Activated B cell treated with CpG ODN at 0.5 μM for 24 hours (primary cell): ENCODE measurements at places on chromosomes 3 and 15. TPM values are rescaled to one million over a fixed set of nuclear protein-coding genes. Genes with fewer than 3 reads are reported as not detected.

DNA sequence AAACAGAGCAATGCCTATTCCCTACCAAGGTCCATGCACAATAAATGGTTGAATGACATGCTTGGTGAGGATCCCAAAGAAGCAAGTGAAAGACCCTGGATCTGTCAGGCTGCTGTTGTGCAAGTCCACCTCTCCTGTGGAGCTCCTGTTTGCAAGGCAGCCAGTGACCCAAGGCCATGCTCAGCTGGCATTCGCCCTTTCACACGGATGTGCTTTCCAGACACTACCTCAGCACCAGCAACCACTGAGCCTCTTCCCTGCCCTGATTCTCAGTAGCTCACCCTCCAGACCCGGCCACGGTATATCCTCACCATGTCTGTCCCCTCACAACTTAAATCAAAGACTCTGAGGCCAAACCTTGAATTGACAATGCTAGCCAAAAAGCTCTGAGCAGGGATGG lies 23.3 kb downstream of the WWTR1 start:
- no peak for DNase-seq

DNA sequence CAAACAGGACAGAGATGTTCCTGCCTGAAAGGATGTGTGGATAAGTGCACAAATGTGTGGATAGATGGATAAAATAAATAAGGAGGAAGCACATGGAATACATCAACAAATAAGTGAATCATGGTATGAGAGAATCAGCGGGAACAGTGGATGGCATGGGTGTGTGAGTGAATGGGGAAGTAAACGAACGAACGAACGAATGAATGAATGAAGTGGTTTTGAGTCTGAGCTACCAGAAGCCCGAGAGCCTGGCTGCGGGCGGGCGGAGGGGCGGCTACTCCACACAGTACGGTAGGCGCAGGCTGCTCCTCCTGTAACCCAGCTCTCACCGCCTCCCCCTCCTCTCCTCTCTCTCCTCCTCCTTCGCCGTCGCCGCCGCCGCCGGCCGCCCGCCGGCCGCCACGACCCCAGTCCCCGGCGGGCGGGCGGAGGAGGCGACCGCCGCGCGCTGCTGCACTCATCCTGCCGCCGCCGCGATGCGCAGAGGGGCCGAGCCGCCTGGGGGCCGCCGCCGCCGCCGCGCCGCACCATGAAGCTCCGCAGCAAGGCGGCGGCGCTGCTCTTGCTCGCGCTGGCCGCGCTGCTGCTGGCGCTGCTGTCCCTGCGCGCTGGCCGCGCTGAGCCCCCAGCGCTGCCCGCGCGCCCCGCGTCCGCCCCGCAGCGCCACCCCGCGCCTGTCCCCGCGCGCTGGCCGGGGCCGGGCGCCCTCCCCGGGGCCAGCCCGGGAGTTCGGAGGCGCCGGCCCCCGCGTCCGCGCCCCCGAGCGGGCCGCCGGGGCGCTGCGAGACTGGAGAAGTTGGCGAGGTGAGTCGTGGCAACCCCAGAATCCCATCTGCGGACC lies at the start of gene GXYLT2:
GXYLT2 (plus strand) TSS at position 342 of the 841 bp plus-strand sequence; CDS start at position 530, 188 bp downstream.
- DNase-seq, result no peak

GRCh38 chr3:161371441-161372320 lies at the start of gene SPTSSB:
Gene SPTSSB (minus strand): TSS chr3:161371517. CDS start chr3:161346323, 25,194 bp downstream.
- no peak for DNase-seq

Gene SCN11A
- total RNA-seq, result 0.16 and 0.20 TPM in 2 replicates

GRCh38 chr3:88033079-88033478 lies 25.7 kb downstream of the CGGBP1 start:
- no peak for DNase-seq

Gene RBPMS2
- 0.91 and 0.93 TPM in 2 replicates for total RNA-seq

DNA sequence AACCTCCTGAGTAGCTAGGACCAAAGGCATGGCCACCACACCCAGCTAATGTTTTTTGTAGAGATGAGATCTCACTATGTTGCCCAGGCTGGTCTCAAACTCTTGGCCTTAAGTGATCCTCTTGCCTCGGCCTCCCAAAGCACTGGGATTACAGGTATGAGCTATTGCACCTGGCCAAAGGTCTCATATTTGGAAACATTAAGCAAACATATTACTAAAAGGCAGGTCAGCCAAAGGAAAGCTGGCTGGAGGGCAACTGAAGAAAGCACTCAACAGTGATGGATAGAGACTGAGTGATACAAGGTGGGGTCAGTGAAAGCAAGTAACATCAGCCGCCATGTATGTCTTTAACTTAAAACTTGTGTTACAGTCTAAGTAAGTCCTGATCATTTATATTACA lies 57.5 kb downstream of the TBC1D2B start:
- DNase-seq, result no peak

- DNase-seq, result no peak
Measured at GRCh38 chr3:13494463-13495350, 14.6 kb downstream of the HDAC11 start.

GRCh38 chr15:89751748-89752147 lies 699 bp upstream of the MESP1 start:
- DNase-seq, result no peak

Gene DPPA2
- not detected in 2 replicates for total RNA-seq

Gene CEMIP
- 0.51 TPM in 1 of 2 replicates, not detected in the other for total RNA-seq

Gene CLDN18
- total RNA-seq, result not detected in 2 replicates

GRCh38 chr3:13261892-13262291 lies 158.2 kb downstream of the NUP210 start:
- no peak for DNase-seq

GRCh38 chr3:58452176-58452575 lies 18.5 kb upstream of the PDHB start:
- no peak for DNase-seq

Gene SLC28A1
- not detected in 2 replicates for total RNA-seq

GRCh38 chr15:63212050-63213004 lies 22.9 kb downstream of the RAB8B start:
- DNase-seq, result no peak

- no peak for DNase-seq
Measured at GRCh38 chr3:53084310-53085001, 38.6 kb upstream of the SFMBT1 start.

Gene ADAMTS7
- total RNA-seq, result 12.0 and 14.1 TPM in 2 replicates

Gene GPR171
- 0.35 and 0.46 TPM in 2 replicates for total RNA-seq

- no peak for DNase-seq
Measured at GRCh38 chr3:170907637-170908234, 701 bp downstream of the EIF5A2 start.

- no peak for DNase-seq
Measured at GRCh38 chr3:102194760-102195159, 240.1 kb upstream of the ZPLD1 start.

DNA sequence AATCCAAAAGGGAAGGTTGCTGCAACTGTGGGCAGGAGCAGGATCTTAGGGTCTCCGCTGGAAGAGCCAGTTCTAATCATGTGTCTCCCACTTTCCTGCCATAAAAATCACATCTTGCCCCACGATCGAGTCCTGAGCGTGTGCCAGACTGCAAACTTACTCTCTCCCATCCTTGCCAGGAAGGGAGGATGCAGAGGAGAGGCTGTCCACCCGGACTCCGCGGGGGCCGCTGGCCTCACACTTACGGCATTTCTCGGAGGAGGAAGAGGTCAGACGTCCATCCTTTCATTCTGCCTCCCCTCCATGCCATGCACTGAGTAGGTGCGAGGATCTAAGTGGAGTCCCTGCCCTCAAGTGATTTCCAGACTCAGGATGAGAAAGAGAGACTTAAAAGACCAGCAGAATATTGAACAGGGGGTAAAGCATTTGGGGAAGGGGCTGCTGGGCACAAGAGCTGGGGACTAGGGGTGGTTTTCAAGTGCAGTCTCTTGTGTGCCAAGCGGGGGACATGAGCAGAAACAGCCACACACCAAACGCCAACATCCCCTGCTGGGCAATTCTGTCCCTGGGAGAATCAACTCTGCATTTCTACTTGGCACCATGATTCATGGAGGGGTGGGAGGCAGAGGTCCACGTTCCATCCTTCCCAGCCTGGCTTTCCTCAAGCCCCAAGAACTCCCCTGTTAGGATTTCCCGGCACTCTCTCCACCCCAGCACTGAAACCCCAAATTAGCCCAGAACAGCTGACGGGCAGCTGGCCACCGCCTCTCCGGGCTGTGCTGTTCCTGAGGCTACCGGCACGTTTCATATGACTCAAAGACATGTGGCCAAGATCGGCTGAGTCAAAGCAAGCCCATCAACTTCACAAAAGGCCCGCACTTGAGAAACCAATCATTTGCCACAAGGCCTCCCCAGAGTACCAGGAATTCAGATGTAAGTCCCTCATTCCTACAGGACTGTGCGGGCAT lies 11.6 kb downstream of the OXTR start:
- no peak for DNase-seq

Gene RNU6-1
- total RNA-seq, result not detected in 2 replicates

GRCh38 chr3:49495023-49495422 lies 25.0 kb downstream of the DAG1 start:
- no peak for DNase-seq

DNA sequence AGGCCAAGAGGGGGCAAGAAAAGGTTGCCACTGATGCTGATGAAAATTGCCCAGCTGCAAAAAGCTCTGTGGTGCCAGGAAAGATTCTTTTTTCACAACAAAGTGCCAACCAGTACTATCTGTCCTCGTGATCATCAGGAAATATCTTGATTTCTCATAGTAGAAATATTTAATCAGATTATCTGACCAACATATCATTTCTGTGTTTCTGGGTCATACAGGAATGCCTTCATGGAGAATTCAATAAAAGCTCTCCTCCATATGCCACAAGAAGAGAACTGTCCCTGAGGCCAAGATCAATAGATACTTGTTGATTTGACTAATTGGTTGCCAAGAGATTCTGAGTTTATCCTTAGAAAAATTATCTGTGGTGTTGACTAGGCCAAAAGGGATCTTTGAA lies 63.5 kb downstream of the FSIP1 start:
- DNase-seq, result no peak

DNA sequence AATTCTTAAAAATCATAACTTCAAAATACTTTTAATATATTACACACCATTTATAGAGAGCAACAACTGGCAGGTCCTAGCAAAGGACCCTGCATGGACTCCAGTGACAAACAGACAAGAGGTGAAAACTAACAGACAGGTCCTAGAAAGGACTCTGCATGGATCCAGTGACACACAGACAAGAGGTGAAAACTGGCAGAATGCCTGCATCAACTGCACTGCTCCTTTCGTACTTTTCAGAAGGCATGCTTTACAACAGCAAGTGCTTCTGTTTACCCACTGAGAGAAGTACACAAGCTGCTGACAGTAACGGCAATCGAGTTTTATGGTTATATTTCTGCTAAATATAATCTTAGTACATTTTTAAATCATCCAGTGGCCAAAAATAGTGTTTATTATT lies 24.3 kb upstream of the GP5 start:
- DNase-seq, result no peak

Gene MOBP
- total RNA-seq, result 0.13 TPM in 1 of 2 replicates, not detected in the other

GRCh38 chr3:169379496-169380090 lies 283.9 kb downstream of the MECOM start:
- DNase-seq, result no peak

Gene AADACL2
- total RNA-seq, result not detected in 2 replicates

DNA sequence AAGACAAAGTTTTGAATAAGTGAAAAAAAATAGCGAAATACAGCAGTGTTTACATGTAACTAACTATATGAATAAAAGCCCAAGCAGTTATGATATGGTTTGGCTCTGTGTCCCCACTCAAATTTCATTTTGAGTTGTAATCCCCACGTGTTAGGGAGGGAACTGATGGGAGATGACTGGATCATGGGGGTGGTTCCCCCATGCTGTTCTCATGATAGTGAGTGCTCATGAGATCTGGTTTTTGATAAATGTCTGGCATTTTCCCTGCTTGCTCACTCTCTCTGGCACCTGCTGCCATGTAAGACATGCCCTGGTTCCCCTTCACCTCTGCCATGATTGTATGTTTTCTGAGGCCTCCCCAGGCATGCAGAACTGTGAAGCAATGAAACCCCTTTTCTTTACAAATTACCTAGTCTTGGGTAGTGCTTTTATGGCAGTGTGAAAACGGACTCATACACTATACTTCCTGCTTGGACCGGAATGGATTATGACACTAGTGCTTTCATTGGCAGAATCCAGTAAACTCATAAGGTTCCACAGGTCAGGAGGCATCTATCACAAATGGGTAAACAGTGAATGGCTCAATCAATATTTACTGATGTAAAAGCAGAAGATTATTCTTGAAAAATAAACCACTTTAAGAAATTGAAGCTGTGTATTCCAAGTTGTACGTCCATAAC lies 192.1 kb downstream of the CBLB start:
- DNase-seq, result no peak

GRCh38 chr3:38311476-38311875 lies 29.4 kb downstream of the SLC22A14 start:
- DNase-seq, result no peak

Gene PRRT3
- 4.2 and 4.3 TPM in 2 replicates for total RNA-seq

DNA sequence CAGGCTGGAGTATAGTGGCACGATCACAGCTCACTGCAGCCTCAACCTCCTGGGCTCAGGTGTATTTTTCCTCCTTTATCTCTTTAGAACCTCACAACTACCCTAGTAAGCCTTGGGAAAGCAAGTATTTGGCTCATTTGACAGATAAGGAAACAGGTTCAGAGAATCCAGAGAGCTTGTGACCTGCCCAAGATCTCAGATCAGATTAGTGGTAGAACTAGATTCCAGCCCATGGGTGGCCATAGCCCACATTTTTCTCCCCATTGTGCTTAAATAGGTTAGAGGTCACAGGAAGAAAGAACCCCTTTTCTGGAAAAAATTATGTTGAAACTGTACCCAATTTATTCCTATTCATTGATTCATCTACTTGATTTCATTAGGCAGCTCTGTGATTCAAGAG lies 64.3 kb downstream of the TSC22D2 start:
- no peak for DNase-seq

Gene SPRED1
- 1.3 and 1.4 TPM in 2 replicates for total RNA-seq

Gene PLEKHO2
- total RNA-seq, result 36.5 and 38.1 TPM in 2 replicates

DNA sequence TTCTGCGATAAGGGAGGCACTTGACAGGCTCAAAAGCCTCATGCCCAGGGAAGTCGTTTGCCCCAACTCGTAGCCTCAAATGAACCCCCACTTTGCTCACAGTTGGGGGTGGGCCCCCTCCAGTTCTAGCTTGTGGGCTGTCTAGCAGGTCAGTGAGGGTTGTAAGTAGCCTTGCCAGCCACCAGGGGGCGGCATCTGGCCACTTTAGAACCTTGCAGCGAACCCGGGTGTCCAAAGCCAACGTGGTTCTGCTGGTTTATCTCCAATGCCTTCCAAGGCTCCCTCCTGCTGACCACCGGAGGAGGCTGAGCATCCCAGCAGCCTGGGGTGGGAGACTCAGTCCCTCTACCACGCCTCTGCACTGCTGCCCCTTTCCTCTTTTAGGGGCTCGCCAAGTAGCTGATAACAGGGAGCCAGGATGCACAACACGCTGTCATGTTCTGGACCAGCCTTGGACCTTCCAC lies 9.2 kb upstream of the RBSN start:
- peak; percentile 66 for DNase-seq

DNA sequence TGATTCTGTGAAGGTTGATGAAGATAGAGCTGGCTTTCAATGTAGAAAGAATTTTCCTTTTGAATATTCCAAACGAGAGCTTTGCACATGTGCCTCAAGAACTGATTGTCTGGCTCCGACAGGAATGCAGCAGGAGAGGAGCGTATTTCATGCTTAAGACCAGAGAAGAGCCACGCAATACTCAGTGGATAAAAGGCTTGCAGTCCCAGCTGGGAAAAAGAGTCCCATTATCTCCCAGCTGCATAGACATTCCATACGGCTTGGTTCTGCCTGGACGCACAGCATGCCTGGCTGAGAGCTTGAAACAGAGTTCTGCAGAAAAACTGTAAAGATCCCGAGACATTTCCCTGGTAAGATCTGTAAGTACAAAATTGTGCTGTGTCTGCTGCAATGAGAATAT lies at the start of gene CNTN6:
CNTN6 (plus strand) TSS at position 254 of the 400 bp plus-strand sequence. CDS start 54,985 bp downstream, outside the sequence.
- no peak for DNase-seq
